ENCODE measurements at places on chromosomes 7 and 10.

DNA sequence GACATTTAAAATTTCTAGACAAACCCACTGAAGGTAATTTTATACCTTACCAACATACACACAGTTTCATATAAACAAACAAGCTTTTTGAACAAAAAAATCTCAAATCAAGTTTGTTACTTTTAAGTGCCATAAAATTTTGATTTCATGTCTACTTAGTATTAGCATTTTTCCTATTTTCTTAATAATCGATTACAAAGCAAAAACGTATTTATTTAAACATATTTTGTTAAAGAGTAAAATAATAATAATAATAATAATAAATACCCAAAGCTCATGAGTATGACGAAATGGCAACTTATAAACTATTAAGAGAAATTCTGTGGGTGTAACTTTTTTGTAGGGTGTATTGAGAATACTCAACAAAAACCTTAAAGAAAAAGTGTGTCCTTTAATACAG, 177.6 kb downstream of the GALNT11 start:
- no peak for DNase-seq

DNA sequence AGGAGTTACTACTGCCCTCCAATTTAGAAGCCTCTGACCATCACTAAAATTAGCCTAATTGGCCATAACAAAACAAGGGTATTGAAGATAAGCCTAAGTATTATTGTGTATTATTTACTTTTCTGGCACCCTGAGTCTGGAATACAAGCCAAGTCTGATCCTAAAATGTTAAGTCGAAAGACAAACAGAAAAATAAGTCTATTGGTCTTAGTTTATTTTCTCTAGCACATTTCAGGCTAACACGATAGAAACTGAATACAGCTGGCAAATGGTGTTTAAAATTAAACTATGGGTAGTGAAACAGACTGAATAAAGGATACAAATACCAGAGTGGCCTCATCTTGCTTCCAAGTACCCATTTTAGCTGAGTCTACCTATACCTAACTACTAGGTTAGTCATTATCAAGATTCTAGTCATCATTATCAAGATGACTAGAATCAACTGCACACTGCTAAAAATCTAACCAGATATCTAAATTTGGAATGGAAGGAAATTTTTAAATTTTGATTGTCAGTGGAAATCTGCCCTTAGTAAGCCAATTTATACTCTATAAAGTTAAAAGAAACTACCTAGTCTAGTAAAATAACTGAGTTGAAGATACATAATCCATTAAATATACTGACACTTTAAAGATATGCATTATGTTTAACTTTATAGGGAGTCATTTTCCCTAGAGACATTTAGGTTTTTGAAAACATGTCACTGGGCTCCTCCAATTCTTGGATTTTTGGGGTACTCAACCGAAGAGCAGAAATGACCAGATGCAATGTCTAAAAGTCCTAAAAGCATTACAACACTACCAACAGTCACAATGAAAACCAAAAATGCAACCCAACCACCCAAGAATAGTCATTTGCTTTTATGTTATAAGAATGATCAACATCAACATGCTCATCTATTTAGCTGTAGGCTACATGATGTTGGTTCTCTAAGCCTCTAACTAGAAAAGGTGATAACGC, 80.9 kb downstream of the NT5C2 start:
- DNase-seq, result no peak

DNA sequence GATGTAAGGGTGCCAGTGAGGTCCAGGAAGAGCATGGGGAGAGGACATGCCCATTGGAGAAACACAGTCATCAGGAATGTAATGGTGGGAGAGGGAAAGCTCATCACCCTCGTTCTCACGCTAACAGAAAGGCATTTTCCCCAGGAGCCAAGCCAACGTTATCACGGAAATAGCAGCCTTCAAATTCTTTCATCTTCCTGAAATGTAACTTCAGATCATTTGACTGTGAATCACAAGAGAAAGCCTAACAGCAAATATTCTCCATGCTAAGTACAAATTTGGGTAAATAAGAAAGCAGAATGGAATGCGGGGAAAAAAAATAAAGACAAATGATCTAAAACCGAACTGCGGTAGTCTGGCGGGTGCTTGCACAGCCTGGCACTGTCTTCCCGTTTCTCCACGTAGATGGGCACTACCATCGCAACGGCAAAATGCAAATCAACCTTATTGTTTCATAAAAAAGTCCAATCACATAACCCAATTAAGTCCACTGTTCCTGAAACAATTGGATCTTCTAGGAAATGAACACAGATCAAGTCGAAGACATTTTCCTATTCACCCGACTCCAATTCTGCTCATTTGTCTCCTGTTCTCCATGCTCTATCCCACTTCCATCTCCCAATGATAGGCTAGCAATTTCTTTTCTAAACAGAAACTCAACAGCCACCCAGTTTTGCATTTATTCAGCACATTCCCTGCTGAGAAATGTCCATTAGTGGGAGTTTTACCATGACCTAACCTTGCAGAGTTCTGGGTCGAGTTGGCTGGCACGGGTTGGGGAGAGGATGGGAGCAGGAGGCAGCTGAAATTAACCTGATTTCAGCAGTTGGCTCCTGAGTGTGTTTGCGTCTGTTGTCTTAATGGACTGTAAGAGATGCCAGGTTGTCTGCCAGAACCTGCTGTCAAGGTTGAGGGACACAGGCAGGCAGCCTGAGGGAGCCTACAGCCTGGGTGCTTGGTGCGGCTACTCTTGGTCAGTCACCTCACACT, 74.6 kb upstream of the FRMD4A start:
- DNase-seq, result no peak

GRCh38 chr7:113752289-113752688, 166.5 kb downstream of the PPP1R3A start:
- DNase-seq, result no peak

DNA sequence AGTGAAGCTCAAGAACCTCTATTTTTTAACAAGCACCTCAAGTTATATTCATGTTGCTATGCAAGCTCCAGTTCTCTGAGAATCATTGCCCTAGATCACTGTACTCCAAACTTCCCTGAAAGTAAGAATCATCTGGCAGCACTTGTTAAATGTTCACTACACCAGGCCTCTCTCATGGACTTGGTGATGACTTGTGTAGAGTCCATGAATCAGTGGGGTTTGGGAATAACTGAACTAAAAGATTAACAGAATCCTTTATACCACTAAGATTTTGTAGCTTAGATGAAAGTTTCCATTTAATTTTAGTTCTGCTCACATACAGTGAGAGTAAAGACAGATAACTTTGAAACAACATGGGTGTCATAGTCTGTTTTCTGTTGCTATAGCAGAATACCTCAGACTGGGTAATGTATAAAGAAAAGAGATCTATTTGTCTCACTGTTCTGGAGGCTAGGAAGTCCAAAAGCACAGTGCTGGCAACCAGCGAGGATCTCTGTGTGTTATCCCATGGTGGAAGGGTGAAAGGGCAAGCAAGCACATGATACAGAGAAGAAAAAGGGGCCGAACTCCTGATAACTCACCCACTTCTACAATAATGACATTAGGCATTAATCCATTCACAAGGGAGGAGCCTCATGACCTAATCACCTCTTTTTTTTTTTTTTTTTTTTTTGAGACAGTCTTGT, 27.9 kb upstream of the AOAH start:
- DNase-seq, result no peak

DNA sequence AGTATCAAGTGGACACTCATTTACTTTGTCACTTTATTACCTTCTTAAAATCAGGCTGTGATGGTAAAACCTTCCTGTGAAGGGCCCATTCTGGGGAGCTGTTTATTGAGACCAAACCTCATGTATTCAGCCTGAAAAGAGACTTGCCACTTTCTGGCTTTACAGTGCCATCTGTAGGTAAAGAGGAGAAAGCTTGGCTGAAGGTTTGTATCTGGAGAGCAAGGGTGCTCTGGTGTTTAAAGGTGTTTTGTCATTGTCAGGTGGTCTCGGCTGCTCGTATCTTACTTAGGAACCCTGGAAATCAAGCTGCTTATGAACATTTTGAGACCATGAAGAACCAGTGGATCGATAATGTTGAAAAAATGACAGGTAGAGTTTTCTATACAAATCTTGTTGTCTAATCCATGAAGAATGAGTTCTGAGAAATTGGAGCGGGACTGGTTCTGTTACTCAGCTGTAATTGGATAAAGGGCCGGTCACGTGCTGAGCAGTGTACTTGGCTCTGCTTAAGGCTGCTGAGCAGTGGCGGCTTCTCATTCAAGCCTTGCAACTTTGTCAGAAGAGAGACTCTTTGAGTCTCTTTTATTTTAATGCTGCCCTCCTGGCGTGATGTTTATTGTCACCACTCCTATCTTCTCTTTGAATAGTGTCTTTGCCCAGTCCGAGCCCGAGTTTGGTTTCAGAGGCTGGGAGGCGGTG, 46.9 kb downstream of the AP3M1 start:
- DNase-seq, result no peak

DNA sequence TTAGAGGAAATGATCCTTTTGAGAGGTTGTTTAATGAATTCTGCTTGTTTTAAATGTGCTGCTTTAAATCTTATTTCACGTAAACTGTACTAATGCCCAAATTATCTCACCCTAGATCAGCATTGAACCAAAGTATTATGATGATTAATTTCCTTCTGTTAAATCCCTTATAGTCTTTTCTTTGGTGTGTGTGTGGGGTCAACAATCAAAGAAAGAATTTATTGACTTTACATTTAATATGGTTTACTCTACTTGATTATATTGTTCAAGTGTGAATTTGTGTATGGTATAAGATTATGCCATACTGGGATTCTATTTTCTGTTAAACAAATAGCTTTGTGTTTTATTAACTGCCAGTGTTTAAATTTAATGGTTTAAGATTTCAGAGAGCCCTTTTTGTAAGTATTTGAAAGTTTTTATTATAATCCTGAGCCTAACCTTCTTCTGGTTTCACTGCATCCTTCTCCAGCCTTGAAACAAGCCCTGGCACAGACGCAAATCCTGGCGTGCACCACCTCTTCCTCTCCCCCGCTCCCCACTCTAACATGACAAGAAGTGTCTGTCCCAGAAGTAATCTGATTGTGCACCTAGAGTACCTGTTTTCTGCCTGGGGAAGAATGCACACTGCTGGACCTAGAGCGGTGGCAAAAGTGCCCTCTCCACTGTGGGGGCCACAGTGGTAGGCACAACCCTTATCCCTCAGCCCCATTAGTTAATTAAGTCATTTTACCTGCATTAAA, 70.6 kb downstream of the KAT6B start:
- no peak for DNase-seq

DNA sequence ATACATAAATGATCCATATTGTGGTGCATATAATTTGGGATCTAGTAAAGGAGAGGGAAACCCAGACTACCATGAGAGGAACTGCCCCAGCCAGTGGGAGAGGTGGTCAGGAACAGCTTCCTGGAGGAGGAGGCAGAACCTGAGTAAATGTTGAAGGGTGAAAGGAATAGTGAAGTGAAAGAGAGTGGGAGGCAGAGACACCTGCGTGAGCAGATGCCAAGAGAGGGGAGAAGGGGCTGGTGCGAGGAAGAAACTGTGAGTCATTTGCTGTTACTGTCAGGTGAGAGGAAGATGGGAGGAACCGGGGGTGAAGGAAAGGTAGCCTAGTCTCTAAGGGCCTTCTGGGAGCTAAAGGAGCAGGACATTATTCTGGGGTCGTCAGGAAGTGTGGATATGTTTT, 294.8 kb downstream of the GRID1 start:
- no peak for DNase-seq

DNA sequence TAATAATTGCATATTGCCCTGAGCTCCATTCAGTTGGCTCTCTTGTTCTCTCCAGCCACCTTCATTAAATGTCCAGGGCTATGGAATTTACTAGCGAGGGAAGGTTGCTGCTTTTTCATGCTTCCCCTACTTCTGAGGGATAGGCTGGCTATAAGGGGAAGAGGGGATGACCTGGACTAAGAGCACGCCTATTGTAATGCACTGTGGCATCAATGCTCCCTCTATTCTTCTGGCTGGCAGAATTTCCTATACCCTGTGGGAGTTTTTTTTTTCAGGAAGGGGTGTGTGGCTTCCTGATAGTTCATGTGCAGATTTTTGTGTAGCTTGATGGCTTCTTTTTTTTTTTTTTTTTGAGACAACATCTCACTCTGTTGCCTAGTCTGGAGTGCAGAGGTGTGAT, 155.8 kb downstream of the SND1 start:
- no peak for DNase-seq

DNA sequence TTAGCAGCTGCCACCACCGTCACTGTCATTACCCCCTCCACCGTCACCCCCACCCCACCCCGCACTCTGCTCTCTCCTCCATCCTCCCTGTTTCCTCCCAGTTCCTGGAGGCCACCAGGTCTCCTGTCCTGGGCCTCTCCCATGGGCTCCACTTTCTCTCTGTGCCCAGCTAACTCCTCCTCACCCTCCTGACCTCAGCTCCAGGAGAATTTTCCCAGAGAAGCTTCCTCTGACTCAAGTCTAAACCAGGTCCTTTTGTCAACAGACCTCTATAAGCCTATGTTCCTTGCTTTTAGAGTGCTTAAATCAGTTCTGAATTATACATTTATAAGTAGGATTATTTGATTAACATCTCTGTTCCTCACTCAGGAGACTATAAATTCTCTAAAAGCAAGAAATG, 150.0 kb downstream of the ARHGAP12 start:
- no peak for DNase-seq

DNA sequence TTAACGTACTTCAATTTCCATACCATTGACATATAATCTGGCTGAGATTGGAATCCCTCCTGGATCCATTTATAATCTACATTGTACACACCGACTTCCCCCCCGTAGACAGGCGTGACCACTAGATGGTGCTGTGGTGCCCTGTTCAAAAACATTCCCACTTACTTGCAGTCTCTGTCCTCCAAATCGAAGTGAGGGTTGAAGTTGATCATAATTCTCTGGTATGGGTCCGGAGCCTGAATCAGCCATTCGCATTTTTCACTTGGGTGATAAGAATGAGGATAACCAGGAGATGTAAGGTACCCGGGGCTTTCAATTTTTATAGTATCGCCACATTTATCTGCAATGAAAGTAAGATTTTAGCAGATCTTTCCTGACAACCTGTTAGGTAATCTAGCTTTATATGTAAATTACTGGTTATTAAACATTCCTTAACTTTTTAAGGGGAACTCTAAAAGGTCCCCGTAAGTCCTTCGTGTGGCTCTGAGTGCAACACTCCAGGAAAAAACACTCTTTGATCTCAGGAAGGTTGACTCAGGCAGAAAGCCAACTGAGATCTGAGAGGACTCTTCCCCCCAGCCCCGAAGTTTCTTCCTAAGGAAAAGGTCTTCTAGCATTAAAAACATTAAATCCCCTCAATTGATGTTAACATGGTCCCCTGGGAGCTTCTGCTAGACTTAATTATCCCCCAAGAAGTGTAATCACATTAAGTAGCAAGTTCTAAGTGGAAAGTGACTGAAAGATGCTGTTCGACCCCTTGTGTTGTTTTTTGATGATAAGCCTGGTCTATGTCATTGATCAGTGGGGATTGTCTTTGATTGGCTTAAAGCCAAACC, 3.7 kb downstream of the NRP1 start:
- DNase-seq, result peak; percentile 52

DNA sequence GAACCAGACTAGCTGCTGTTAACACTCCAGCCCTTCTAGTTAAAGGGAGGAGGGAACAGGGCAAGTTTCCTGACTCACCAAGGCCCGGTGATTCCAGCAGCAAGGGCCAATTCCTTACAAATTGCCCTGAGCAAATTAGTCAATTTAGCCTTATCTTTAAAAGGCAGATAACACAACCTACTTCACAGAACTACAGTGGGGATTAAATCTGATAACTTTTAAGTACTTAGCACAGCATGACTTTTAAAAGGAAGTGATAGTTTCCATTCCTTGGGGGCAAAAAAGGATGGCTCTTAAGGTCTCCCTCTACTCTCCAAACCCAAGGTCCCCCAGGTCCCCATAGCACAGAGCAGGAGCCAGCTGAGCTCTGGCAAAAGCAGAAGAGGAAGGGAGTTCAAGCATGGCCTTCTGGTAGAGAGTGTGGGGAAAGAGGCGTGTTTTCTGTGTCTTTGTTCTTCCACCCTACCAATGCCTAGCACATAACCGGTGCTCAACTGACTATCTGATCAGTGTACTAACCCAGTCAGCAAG, 4.0 kb downstream of the CDCA7L start:
- DNase-seq, result no peak

All from activated CD8-positive, alpha-beta memory T cell treated with anti-CD3 and anti-CD28 coated beads for 48 hours (primary cell).